ENCODE measurements at places on chromosomes 2 and 18.

DNA sequence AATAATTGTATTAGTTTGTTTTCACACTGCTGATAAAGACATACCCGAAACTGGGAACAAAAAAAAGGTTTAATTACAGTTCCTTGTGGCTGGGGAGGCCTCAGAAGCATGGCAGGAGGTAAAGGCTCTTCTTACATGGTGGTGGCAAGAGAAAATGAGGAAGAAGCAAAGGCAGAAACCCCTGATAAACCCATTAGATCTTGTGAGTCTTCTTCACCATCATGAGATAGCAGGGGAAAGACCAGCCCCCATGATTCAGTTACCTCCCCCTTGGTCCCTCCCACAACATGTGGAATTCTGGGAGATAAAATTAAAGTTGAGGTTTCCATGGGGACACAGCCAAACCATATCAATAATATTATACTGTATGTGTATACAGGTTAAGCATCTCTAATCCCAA is 73.3 kb upstream of the CABLES1 start:
- no peak for DNase-seq

DNA sequence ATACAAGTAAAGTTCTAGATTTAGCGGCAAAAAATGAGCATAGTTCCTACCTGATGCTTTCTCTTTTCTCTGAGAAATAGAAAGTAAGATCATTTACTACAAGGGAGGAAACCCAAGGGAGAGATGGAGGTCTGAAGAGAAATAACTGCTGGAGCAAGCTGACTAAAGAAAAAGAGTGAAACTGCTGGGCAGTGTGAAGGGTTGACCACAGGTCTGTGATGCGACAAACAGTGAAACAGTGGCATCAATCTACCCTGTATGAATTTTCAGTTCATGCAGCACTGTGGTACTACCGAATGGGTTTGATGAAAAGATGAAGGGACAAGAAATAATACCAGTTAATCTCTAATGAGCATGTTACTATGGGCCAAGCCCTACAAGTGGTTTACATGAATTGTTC is 52.2 kb downstream of the CUL3 start:
- DNase-seq, result no peak

- no peak for DNase-seq
Observed at GRCh38 chr2:138071720-138072719, 107.7 kb downstream of the HNMT start.

- no peak for DNase-seq
Observed at GRCh38 chr18:2392446-2392845, 178.9 kb downstream of the METTL4 start.

GRCh38 chr18:64668461-64668962 is 519.6 kb upstream of the LINC00305 start:
- no peak for DNase-seq

DNA sequence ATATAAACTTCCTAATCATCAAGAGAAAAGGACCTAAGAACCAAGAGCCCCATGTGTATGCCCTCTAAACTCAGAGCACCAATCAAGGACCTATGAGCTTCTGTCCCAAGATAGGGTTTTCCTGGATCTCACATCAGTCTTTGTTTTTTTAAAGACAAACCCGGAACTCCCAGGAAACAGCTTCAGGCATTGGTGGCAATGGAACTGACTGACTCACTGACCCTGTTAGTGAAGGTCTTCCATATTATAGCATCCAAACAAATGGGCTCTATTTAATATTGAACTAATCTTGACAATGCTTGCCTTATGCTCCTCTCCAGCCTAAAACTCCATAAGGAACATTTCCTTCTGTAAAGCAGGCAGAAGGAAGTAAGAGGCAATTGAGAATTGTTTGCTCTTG is 63.5 kb upstream of the RPE start:
- no peak for DNase-seq

DNA sequence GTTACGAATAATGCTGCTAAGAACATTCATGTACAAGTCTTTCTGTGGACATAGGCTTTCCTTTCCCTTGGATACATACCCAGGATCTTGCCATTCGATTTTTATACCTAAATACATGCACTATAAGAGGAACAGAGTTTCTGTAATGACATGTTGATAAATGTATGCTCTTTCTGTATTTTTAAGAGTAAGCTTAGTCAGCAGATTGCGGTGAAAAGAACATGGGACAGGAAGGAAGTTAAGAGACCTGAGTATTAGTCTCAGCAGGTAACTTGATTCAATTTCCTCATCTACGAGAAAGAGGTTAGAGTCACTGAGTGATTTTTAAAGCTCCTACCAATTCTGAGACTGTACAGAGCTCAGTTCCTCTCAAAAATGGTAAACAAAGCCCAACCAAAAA is 2.6 kb upstream of the TLK1 start:
- no peak for DNase-seq

- DNase-seq, result no peak
Observed at GRCh38 chr2:213316001-213316735, 31.9 kb downstream of the SPAG16 start.

Data from frontal cortex (tissue), 4 donors.